ENCODE measurements at places on chromosomes 7 and 10. TPM values are rescaled to one million over a fixed set of nuclear protein-coding genes. Genes with fewer than 3 reads are reported as not detected.
A peak's percentile ranks its signal among the peaks of the same experiment; 100 is the strongest.

Gene CHRM2
- total RNA-seq: 26.4 TPM

Gene ENO4
- 1.4 TPM for total RNA-seq

Gene ARHGEF35
- 1.1 TPM for total RNA-seq

- no peak for DNase-seq
Measured at GRCh38 chr10:7895699-7896090, 77.4 kb downstream of the TAF3 start.

GRCh38 chr7:95690367-95690947, 81.9 kb upstream of the DYNC1I1 start:
- peak; percentile 59 for DNase-seq

- DNase-seq: no peak
Measured at GRCh38 chr10:103553743-103554487, 60.4 kb downstream of the NEURL1 start.

Data from fibroblast of the aortic adventitia (primary cell).